ENCODE measurements at places on chromosomes 13 and 19.
A peak's percentile ranks its signal among the peaks of the same experiment; 100 is the strongest.

DNA sequence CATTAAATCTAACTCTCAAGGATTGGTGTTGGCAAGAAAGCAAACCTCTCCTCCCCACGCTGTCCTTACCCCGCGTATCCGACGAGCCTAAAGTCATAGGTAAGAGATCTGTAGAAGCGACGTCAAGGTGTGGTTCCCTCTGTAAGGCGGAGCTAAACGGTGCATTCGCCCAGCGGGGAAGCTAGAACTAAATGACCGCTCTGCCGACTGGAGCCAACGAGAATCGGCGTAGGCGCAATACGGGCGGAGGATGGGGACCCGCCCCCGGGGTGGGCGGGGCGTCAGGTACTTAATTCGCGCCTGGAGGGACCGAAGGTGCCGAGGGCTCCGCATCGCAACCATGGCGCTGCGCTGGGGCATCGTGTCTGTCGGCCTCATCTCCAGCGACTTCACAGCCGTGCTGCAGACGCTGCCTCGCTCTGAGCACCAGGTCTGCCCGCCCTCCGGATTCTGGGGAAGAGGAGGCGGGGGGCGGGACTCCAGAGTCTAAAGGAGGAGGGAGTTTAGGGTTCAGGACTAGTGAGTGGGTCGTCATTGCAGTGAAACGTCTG, at the start of gene DHDH:
DHDH (plus strand) TSS at position 318 of the 551 bp plus-strand sequence; CDS start at position 341, 23 bp downstream.
- peak; percentile 43 for DNase-seq

DNA sequence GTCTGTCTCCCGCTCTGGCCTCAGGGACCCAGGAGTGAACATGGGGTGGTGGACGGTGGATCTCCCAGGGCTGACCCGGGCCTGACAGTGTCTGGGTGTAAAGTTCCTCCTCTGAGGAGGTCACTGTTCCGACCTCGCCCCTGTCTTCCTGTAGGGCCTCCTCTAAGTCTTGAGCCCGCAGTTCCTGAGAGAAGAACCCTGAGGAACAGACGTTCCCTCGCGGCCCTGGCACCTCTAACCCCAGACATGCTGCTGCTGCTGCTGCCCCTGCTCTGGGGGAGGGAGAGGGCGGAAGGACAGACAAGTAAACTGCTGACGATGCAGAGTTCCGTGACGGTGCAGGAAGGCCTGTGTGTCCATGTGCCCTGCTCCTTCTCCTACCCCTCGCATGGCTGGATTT, at the start of gene SIGLEC9:
SIGLEC9 (plus strand) TSS at position 178 of the 400 bp plus-strand sequence; CDS start at position 247, 69 bp downstream.
- DNase-seq: no peak

DNA sequence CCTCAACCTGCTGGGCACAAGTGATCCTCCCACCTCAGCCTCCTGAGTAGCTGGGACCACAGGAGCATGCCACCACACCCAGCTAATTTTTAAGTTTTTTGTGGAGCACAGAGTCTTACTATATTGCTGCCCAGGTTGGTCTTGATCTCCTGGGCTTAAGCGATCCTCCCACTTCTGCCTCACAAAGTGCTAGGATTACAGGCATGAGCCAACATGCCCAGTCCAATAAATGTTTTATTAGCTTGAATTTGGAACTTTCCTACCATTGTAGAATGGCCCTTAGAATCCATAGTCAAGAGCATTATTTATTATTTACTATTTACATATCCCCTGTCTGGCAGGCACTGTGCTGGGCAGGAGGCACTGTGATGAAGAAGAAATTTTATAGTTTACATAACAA, 39.6 kb upstream of the CLDN10 start:
- DNase-seq: no peak

DNA sequence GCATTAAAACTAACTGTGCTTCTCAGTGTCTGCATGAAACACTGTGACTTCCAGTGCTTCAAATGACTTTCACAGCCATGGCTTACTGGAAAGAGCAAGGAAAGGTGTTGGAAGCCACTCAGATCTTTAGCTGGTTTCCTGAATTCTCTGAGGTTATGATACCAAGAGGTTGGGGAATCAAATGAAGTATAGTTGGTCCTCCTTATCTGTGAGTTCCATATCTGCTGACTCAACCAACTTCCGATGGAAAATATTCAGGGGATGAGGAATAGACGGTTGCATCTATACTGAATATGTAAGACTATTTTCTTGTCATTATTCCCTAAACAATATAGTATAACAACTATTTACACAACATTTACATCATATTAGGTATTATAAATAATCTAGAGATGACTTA, 32.4 kb downstream of the EPSTI1 start:
- no peak for DNase-seq
